Cerebellar nuclear complex (tissue), 1 donor: ENCODE measurements at places on chromosomes 11 and 22.

- DNase-seq = no peak
Measured at GRCh38 chr22:46053563-46054090, 76.7 kb upstream of the WNT7B start.

DNA sequence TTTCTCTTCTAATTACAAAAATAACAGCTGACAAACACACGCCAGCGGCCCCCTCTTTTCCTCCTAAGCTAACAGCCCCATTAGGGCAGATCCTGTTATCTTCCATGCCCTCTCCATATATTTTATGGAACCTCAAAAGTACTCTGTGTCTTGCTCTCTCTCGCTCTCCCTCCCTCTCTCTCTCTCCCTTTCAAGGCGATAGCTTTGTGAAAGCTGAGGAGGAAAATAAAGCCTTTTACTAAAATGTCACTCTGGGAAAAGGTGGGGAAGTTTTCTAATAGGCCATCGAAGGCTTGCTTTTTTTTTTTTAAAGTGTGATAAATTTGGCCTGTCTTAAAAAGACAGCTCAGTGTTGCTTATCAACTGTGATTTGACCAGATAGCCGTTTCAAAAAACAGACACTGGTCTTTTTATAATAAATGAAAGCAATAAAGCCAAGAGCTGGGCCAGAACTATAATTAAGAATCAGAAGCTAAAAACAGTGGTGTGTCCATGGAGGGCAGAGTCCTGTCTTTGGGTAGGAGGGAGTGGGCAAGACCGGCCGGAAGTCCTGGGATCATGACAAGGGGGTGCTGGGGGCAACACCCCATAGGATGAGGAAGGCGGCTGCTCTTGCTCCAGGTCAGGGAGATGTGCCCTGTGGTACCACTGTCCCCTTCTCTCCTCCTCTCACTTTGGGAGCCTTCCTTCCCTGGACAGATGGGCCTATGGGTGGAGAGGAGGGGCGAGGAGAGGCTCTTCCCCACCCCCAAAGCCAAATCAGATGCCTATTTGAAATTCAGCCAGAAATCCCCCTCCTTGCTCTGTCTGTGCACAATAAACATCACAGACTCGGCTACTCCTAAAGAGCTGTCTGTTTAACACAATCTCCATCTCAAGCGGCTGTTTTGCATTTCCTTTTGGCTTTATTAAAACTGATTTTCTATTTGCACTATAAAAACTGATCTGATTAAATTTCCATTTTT, 267.2 kb downstream of the BUD13 start:
- DNase-seq = no peak

DNA sequence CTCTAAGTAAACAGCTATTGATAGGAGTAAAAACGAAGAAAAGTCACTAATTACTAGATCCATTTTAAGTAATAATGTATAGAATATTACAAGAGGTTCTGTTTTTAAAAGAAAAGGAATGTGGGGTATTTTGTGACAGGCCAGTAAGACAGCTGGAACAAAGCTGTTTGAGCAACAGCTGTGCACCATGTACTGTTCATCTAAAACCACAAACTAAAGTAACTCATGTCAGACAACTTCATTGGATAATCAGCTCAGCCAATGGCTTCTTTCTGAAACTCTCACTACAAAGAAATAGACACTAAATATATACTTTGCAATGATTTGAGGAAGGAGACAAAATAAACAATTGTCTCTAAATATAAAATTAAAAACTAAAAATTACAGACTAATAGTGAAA, 16.1 kb downstream of the RRAS2 start:
- no peak for DNase-seq

GRCh38 chr11:46827995-46828394, 18.1 kb downstream of the CKAP5 start:
- DNase-seq = no peak

DNA sequence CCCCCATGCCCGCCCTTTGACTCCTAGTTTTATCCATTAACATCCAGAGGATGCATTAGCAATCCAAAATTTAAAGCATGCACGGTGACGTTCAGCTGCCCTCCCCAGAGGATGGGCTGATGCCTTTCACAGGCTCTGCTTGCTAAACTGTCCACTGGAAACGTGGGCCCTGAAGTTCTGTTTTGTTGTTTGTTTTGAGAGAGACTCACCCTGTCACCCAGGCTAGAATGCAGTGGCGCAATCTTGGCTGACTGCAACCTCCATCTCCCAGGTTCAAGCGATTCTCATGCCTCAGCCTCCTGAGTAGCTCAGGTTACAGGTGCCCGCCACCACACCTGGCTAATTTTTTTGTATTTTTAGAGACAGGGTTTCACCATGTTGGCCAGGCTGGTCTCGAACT, 39.3 kb downstream of the NFRKB start:
- DNase-seq = no peak

DNA sequence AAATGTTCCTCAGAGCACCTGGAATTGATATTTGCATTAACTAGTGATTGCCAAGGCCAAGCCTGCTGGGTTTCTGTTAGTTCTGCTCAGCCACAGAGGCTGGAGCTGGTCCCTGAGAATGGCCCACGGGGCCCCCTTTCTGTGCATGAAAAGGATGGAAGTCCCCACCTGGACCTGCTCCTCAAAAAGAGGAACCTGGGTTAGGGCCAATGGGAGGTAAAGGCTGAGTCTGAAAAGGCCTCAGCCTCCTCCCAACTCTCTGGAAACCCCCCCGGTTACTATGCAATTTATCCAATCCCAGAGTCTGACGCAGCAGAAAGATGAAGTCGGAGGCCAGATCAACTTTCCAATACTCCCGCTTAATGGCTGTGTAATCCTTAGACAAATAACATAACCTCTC, 6.8 kb upstream of the CREB3L1 start:
- DNase-seq = no peak

GRCh38 chr22:37353839-37354238, 71.5 kb downstream of the CYTH4 start:
- DNase-seq = no peak

DNA sequence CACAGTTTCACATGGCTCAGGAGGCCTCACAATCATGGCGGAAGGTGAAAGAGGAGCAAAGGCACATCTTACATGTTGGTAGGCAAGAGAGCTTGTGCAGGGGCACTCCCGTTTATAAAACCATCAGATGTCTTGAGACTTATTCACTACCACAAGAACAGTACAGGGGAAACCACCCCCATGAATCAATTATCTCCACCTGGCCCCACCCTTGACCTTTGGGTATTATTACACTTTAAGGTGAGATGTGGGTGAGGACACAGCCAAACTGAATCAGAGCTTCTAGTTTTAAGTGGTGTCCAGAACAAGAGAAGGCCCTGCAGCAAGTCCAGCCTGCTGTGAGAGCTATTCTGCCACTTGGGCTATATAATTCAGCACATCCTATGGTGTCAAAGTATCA, 493.7 kb downstream of the ETS1 start:
- DNase-seq = no peak

DNA sequence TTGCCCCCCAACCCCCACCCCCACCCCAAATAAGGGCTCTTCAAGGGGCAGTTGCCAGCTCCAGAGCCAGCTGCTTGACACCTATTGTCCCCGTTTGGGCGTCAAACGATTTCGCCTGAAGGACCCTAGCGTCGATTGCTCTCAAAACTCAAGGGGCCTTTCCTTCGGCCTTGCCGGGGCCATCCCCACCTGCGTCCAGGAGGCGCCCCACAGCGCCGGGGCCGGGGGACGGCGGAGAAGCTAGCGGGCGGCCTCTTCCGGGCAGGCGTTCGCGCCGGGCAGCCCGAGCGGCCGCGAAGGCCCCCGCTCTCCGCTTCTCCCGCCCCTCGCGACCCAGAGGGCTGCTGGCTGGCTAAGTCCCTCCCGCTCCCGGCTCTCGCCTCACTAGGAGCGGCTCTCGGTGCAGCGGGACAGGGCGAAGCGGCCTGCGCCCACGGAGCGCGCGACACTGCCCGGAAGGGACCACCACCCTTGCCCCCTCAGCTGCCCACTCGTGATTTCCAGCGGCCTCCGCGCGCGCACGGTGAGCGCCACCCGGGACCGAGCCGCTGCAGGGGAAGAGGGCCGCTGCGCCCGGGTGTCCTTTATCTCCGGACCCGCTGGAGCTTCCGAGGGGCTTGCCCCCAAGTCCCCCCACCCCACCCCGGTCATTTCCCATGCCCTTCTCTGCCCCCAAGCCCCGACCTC, at the start of gene CAPRIN1:
Gene CAPRIN1, plus strand, starts transcription at position 383 of the 687 bp plus-strand sequence. CDS start 690 bp downstream, outside the sequence.
- DNase-seq = no peak

- no peak for DNase-seq
Measured at GRCh38 chr11:125358254-125358840, 137.7 kb downstream of the FEZ1 start.

DNA sequence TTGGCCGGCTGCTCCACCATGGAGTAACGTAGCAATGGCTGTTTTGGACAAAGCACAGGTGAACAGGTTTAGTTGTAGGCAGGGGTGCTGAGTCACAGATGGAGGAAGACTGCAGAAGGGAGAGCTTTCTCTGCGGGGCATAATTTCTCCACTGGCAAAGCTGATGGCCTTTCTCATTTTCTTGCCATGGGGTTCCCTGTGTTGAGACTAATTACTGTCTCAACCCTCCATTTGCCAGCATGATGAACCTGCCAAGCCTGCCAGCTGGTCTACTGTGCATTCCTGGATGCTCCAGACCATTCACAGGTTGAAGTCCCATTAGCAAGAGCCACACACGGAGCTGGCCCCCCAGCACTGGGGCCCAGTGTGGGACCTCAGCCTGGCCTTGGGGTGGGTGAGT, 202.4 kb downstream of the BARX2 start:
- no peak for DNase-seq
